ENCODE measurements at places on chromosomes 1 and 21. TPM values are rescaled to one million over a fixed set of nuclear protein-coding genes. Genes with fewer than 3 reads are reported as not detected.

The ST3GAL3 gene
- total RNA-seq: 20.8 TPM

- DNase-seq: no peak
These were observed 155.0 kb downstream of the TOMM20 start for GRCh38 chr1:234973426-234974250.

- no peak for DNase-seq
These were observed 190.1 kb downstream of the TM2D1 start for GRCh38 chr1:61534847-61535246.

DNA sequence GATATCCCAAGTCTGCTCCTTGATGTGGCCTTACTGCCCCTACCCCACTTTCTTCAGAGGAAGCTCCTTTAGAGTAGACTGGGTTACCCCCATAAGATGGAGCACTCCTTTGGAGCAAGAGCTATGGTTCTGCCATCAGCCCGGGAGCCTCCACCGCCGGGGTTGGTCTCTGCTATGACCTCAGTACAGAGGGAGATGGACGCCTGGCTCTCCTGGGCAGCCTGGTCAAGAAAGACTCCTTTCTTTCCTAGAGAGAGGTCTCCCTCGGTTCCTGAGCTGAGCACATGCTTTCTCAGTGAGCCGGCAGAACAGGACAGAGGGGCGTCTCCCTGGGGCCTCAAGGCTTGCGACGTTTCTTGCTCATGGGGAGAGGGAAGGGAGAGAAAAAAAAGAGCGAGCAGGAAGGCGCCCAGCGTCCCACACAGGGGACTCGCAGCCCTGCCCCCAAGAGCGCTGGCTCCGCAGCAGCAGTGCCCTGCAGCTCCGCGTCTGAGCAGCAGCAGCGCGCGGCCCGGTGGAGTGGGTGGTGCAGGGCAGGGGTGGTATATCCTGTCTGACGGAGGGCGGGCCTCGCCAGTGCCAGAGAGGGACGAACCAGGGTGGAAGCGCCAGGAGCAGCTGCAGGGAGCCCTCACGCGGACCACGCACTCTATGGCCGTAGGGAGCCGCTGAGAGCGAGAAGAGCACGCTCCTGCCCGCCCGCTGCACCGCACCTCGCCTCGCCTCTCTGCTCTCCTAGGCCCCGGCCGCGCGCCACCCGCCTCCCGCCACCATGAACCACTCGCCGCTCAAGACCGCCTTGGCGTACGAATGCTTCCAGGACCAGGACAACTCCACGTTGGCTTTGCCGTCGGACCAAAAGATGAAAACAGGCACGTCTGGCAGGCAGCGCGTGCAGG lies at the start of gene PKP1:
PKP1 (plus strand) TSS at position 576 of the 899 bp plus-strand sequence; CDS start at position 773, 197 bp downstream.
- peak; percentile 44 for DNase-seq

DNA sequence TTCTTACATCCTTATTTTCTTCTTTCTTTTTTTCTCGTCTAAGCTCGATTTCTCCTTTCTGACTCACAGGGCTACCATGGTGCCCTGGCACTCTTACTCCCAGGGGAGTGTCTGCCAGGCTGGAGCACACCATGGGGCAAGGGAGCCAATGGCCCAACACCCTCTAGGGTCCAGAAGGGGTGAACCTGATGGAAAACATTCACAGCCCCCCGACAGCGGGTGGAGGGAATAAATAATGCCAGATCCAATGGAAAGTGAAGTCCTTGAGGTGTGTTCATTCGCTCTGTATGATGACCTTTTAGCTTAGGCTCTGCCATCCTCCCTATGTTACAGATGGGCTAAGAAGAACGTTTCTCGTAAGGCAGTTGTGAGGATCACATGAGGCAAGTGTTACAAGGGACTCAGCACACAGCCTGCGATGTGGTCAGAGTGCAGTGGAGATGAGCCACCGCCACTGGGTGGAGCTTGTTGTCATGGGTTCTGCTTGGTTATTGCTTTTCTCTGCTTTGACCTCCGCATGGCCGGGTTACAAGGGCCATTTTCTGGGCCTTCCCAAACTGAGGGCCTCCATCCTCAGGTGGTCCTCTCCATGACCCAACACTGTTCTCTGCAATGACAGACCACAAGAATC lies 3.5 kb upstream of the FCMR start:
- peak; percentile 63 for DNase-seq

- DNase-seq: no peak
These were observed 16.5 kb upstream of the A3GALT2 start for GRCh38 chr1:33337441-33337840.

GRCh38 chr1:219467524-219467923 lies 145.4 kb downstream of the ZC3H11B start:
- no peak for DNase-seq

- DNase-seq: no peak
These were observed 221.3 kb downstream of the PLPP3 start for GRCh38 chr1:56357927-56358690.

- DNase-seq: no peak
These were observed 126.9 kb upstream of the DUSP10 start for GRCh38 chr1:221868593-221869303.
